ENCODE measurements at places on chromosomes 5 and 9.

DNA sequence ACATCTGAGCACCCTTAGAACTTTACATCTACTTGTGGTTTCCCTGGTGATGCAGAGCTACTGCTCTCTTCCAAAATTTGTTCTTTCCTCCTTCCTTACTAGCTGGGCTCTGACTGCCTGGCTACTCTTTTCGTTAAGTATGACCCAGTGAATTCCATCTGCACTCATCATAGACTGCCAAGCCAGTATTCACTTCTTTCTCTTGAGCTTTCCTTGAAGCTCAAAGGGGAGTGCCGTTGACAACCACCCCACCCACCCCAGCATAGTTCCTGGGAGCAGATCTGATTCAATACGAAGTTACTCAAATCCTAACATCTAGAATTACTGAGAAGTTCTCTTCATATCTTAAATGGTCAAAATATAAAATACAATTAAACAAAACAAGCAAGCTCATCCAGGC is 190.5 kb downstream of the ADAMTS12 start:
- no peaks in the 10 kb centered on the region for H3K27me3 ChIP-seq
- no peak overlapping the region for H3K4me3 ChIP-seq
- H3K4me1 ChIP-seq = no peaks in the 10 kb centered on the region
- no peak overlapping the region for H3K27ac ChIP-seq
- H3K36me3 ChIP-seq = no peaks in the 10 kb centered on the region
- no peak for DNase-seq

DNA sequence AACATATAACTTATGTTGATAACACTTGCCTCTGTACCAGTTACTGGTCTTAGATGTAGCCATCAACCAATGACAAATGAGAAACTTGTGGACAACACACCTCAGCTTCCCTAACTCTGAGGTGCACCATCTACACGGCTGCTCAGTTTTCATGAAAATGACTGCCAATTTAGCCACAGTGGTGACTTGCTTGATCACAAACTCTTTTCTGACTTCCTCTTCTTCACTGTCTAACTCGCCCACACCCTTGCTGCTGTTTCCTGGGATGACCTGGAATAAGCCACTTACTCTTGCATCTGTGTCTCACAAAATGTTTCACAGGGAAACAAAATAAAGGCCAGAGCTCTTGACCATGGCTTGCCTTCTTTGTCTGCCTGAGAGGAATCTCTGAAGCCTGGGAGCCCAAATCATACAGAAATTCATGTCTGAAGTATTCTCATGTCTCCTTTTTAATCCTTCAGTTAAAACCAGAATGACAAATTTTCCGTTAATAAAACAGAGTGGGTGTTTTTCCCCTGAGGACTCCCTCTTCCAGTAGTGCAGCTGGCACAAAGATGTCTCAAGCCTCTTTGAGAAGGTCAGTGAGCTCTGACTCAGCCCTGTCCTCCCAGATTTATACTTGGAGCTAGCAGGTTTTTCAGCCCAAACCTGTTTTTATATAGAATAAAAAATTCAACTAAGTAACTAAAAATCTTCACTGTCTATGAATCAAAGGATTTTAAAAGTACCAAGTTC is 126.5 kb upstream of the PAM start:
- no peak overlapping the region for H3K4me3 ChIP-seq
- no peaks in the 10 kb centered on the region for H3K27me3 ChIP-seq
- H3K27ac ChIP-seq = peak overlapping the region; percentile 37
- DNase-seq = no peak
- no peaks in the 10 kb centered on the region for H3K36me3 ChIP-seq

DNA sequence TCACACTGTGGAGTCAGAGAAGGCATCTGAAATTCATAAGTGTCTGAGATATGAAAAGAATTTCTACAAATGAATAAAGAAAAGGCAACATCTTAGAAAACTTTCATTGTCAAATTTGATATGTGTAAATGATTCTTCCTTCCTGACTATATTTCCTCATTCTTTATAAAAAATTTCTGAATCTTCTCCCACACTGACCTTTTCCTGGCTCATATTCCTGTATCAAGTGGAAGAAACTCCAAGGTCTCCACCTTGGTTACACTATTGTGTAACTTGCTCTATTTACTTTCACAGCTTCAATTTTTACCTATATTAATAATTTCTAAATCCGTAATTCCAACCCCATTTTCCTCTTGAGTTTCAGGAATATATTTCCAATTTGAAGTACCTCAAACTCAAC is 93.5 kb upstream of the FBXL7 start:
- H3K36me3 ChIP-seq = no peaks in the 10 kb centered on the region
- no peaks in the 10 kb centered on the region for H3K4me1 ChIP-seq
- H3K27ac ChIP-seq = no peak overlapping the region
- no peaks in the 10 kb centered on the region for H3K27me3 ChIP-seq
- no peak for DNase-seq

DNA sequence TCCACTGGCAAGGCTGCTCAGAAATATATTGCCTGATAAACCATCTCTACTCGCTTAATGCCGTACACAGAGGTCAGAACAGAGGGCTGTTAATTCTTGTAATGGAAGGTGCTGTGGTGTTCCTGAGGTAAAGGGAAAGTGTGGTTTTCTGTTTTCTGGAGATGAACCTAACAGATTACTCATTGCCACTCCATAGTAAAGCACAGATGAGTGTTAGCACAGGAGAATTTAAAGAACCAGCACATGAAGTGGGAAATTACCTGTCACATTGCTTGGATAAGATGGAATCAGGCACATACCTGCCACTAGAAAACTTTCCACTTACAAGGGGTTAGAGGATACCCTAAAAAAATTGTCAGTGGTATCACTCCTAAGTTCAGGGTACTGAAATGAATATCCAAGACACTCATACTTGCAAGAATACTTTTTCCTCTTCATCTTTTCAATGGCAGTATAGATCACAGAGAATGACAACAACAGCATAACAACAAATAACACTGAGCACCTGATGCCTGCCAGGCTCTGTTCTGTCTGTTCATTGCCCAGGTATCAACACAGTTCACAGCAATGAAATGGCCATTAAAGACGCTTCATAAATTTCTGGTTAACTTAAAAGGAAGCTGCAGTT is 152.9 kb upstream of the GNA14 start:
- H3K4me3 ChIP-seq = no peak overlapping the region
- no peak for DNase-seq
- H3K36me3 ChIP-seq = no peaks in the 10 kb centered on the region
- peaks cover 18% of the 10 kb centered on the region for H3K4me1 ChIP-seq

DNA sequence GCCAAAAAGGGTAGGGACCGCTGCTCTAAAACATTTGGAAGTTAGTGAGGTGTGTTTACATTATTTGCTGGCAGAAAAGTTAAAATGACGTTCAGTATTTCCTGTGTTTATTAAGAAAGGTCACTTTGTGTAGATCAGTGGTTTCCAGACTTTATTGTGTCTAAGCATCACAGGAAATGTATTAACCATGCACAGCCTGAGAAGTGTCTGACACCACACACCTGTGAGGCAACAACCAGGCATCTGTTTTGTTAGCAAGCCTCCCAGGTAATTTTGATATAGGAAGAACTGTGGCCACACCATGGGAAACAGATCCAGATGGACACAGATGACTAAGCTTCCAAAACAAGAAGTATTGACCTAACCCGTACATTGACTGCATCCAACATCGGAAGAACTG is 12.0 kb downstream of the TTC1 start:
- no peak overlapping the region for H3K4me3 ChIP-seq
- peaks cover 16% of the 10 kb centered on the region for H3K36me3 ChIP-seq
- DNase-seq = no peak
- H3K27me3 ChIP-seq = no peaks in the 10 kb centered on the region
- peaks cover 15% of the 10 kb centered on the region for H3K4me1 ChIP-seq
- H3K27ac ChIP-seq = no peak overlapping the region

- H3K36me3 ChIP-seq = no peaks in the 10 kb centered on the region
- no peak overlapping the region for H3K27ac ChIP-seq
- no peak overlapping the region for H3K4me3 ChIP-seq
These were observed 135.0 kb upstream of the PRR16 start for GRCh38 chr5:120329095-120329494.

GRCh38 chr5:102069974-102070373 is 226.1 kb downstream of the SLCO4C1 start:
- H3K27me3 ChIP-seq = no peaks in the 10 kb centered on the region
- no peak overlapping the region for H3K27ac ChIP-seq
- no peak overlapping the region for H3K4me3 ChIP-seq
- H3K36me3 ChIP-seq = no peaks in the 10 kb centered on the region

- no peaks in the 10 kb centered on the region for H3K4me1 ChIP-seq
- H3K27me3 ChIP-seq = no peaks in the 10 kb centered on the region
- no peak for DNase-seq
- H3K36me3 ChIP-seq = no peaks in the 10 kb centered on the region
These were observed 49.1 kb downstream of the HOMER1 start for GRCh38 chr5:79464695-79465332.

- peaks cover 61% of the 10 kb centered on the region for H3K27me3 ChIP-seq
- peaks cover 41% of the 10 kb centered on the region for H3K4me1 ChIP-seq
- H3K36me3 ChIP-seq = peaks cover under 1% of the 10 kb centered on the region
These were observed 351 bp upstream of the MSX2 start for GRCh38 chr5:174723979-174724483.

- no peak for DNase-seq
- H3K27ac ChIP-seq = peak overlapping the region; percentile 76
- H3K4me1 ChIP-seq = peaks cover 9% of the 10 kb centered on the region
- no peaks in the 10 kb centered on the region for H3K36me3 ChIP-seq
- peak overlapping the region; percentile 60 for H3K4me3 ChIP-seq
These were observed 61.9 kb upstream of the MEGF10 start for GRCh38 chr5:127228540-127229184.

DNA sequence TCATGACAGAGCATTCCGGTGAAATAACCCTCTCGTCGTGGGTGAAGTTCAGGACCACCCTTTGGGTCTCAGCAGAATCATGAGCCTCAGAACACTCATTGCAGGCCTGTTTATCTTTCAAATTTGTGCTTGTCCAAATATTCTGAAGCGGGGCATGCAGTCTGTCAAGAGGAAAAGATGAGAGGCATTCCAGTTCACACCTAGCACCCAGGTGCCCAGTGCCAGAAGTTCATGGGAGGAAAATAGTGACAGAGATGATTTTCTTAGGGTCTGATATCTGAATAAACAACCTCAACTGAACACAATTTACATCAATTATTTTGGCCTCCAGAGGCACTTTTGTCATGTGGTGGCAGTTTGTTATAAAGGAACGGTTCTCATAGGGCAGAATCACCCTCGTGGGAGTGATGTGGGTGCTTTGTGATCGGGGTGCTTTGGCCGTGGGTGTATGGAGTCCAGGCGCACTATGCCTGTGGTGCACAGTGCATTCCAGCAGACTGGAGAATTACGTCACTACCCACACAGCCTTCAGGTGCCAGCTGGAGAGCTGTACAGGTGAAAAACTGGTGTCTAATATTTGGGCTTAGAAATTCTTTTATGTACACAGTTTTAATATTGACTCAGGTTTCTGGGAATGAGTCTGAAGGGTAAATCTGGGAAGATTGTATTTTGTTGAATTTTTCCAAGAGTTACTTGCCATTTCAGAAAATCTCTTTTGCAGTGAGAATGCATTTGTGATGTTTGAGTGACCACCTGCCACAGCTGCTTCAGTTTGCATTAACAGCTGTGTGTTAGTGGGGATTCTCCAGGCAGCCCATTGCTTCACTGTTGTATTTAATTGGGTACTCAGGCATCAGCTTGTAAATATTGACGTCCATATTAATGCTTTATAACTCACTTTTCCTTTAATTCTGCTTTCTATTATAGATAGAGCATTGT is 289.3 kb downstream of the FANCC start:
- H3K27me3 ChIP-seq = no peaks in the 10 kb centered on the region
- no peak overlapping the region for H3K4me3 ChIP-seq
- peak overlapping the region; percentile 16 for H3K27ac ChIP-seq
- H3K36me3 ChIP-seq = peaks cover 6% of the 10 kb centered on the region
- no peak for DNase-seq

DNA sequence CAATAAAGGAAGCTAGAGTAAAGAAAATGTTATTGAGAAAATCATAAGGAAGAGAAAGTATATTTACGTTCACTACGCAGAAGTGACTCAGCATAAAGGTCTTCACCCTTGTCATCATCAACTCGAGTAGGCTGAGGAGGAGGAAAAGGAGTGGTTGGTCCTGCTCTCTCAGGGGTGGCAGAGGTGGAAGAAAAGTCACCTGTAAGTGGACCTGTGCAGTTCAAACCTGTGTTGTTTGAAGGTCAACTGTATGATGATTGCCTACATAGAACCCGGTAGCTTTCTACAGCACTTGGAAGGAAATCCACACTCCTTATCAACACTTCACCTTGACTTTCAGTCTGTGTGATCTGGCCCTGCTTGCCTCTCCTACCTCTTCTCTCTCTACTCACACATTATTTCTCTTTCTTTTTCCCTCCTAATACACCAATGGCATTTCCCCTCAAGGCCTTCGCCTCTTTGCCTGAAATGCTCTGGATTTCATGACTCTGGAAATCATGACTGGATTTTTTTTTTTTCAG is 109.3 kb upstream of the CPEB4 start:
- no peaks in the 10 kb centered on the region for H3K36me3 ChIP-seq
- H3K27ac ChIP-seq = no peak overlapping the region
- no peak overlapping the region for H3K4me3 ChIP-seq
- no peaks in the 10 kb centered on the region for H3K27me3 ChIP-seq
- no peak for DNase-seq
- peaks cover 24% of the 10 kb centered on the region for H3K4me1 ChIP-seq

- no peak overlapping the region for H3K4me3 ChIP-seq
- DNase-seq = no peak
- H3K27me3 ChIP-seq = no peaks in the 10 kb centered on the region
These were observed 408.8 kb downstream of the YTHDC2 start for GRCh38 chr5:113922343-113922742.

- H3K4me3 ChIP-seq = no peak overlapping the region
- H3K27me3 ChIP-seq = no peaks in the 10 kb centered on the region
- no peak overlapping the region for H3K27ac ChIP-seq
- DNase-seq = no peak
- peaks cover 21% of the 10 kb centered on the region for H3K4me1 ChIP-seq
- H3K36me3 ChIP-seq = peaks cover 25% of the 10 kb centered on the region
These were observed 3.6 kb upstream of the FUT7 start for GRCh38 chr9:137035507-137035834.

DNA sequence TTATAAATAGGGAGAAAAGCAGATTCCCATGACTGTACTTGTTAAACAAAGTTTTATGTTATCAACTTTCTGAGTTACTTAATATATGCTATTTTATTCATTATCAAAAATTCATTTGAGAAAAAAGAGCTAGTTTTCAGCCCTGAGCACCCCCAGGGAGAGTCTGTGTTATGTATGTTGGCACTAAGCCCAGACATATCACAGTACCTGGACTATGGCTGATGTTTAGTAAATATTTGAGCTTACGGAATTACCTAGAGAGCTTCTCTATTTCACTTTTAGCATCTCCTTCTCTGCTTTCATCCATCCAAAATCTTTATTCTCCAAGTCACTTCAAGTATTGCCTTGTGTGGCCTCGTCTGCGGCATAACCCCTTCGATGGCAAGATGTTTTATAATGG is 225.9 kb upstream of the PCSK5 start:
- no peaks in the 10 kb centered on the region for H3K36me3 ChIP-seq

- H3K27me3 ChIP-seq = no peaks in the 10 kb centered on the region
- no peaks in the 10 kb centered on the region for H3K36me3 ChIP-seq
- no peak for DNase-seq
- H3K4me3 ChIP-seq = no peak overlapping the region
These were observed 280.4 kb downstream of the MEF2C start for GRCh38 chr5:88602584-88602983.
